AG08395 (cell line): ENCODE measurements at places on chromosomes 11 and 22.

- DNase-seq = peak; percentile 93
Measured at GRCh38 chr11:795634-796564, 2.2 kb downstream of the SLC25A22 start.

GRCh38 chr11:65634905-65635731 lies 2.8 kb upstream of the SIPA1 start:
- no peak for DNase-seq

GRCh38 chr11:5275369-5276110 lies 5.8 kb upstream of the HBE1 start:
- DNase-seq = no peak

- DNase-seq = no peak
Measured at GRCh38 chr22:46591930-46592329, 28.3 kb upstream of the GRAMD4 start.

DNA sequence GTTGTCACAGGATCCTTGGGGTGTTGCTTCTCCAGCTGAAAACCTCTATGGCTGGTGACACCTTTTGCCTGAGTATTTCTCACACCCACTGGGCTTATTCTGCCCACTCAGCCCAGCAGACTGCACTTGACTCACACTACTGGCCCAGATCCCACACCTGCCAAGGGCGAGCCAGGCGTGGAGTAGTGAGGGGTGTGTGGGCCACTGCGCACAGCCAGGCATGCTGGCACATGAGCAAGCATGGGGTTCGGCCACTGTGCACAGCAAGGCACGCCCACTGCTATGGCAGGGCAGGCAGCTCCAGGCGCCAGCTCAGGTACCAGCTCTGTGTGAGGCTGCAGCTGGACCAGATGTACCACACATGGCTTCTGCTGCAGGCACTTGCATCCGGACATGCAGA lies 116.5 kb upstream of the MTNR1B start:
- DNase-seq = no peak
